Activated CD8-positive, alpha-beta memory T cell treated with anti-CD3 and anti-CD28 coated beads, Interleukin-2, amount 10 ng/mL, durations not matched to agents 7 days and 5 days (primary cell): ENCODE measurements at places on chromosomes 11 and 22. TPM values are rescaled to one million over a fixed set of nuclear protein-coding genes. Genes with fewer than 3 reads are reported as not detected.
A peak's percentile ranks its signal among the peaks of the same experiment; 100 is the strongest.

The CCDC15 gene
- total RNA-seq = 9.4 TPM

DNA sequence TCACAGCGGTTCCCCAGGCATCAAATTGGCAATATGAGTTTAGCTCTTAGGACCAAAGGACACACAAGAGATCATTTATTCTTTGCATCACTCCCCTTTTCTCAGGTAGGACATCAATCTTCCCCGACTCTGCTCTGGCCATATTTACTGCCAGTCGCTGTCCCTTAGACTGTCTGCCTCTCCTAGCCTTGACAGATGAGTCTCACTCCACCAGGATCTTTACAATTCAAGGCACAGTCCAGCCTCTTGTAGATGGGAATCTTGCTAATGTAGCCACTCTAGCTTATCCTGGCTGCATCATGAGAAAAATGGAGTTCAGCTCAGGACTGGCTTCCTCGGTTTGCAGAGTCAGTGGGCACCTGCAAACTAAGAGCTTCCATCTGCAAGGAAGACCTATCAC lies 915.2 kb downstream of the NTM start:
- DNase-seq = no peak

The TSGA10IP gene
- not detected for total RNA-seq

- DNase-seq = no peak
Observed at GRCh38 chr11:78293536-78293935, 104.8 kb downstream of the USP35 start.

The CDC45 gene
- total RNA-seq = 104 TPM

The CEP126 gene
- 0.63 TPM for total RNA-seq

DNA sequence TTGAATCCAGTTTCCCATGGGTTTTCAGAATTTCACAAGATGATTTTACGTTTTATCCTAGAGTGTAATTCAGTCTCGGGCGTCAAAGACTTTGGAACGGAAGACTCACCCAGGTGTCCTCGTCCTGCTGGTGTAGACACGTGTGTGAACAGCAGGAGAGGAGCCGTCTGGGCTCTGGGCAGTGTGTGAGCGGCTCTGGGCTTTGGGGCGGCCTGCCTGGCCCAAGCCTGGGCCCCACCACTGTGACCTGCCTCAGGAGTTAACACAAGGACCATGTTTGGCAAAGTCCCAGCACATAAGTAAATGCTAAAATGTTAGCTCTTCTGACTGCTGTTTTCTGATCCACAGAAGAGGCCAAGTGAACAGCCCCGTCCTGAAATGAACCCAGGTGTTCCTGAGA lies 1093.3 kb downstream of the BRD1 start:
- no peak for DNase-seq

DNA sequence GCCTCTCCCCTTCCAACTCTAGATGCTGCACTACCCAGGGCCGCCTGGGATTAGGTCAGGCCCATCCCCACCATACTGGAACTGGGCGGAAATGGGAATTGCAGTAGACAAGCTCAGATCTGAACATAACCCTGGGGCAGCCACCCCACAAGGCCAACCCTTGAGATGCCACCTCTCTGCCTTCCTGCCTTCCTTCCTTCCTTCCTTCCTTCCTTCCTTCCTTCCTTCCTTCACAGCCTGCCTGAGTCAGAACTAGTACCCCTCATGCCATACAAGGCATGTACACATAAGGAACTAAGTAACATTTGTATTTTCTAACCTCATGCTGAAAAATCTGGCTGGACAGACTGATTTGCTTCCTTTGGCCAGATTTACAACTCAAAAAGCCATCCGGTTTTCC lies 28.0 kb downstream of the SHISAL1 start:
- no peak for DNase-seq

DNA sequence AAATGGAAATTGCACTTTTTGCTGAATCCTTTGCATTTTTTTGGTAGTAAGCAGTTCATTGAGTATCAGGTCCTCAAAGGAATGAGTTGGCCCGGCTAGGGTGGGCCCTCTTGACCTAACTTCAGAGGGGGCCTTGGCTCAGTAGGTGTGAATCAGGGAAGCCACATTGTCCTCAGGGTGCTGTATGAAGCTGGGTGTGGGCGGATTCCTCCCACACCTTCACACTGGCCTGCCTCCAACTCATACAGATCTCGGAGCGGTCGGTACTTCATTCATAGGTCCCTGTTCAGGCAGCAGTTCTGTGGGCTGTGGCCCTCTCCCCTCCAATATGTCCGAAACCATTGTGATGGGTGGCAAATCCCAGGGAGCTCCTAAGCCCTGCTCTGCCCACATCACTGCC lies 47.4 kb upstream of the OR4B1 start:
- DNase-seq = no peak

GRCh38 chr11:68948496-68948895 lies 32.3 kb downstream of the MRGPRD start:
- DNase-seq = no peak

- DNase-seq = no peak
Observed at GRCh38 chr22:32714458-32715430, 86.8 kb upstream of the TIMP3 start.

DNA sequence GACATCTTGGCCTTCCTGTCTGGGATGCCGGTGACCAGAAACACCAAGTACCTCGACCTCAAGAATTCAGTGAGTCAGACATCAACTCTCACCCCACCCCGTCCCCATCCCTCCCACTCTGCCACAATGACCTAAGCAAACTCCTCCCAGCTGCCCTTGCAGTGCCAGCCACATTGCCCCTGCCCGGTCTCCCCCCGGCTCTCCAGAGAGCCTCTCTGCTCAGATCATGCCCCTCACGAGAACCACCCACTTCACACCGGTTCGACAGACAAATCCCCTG lies 23.6 kb upstream of the MYRF start:
- no peak for DNase-seq

DNA sequence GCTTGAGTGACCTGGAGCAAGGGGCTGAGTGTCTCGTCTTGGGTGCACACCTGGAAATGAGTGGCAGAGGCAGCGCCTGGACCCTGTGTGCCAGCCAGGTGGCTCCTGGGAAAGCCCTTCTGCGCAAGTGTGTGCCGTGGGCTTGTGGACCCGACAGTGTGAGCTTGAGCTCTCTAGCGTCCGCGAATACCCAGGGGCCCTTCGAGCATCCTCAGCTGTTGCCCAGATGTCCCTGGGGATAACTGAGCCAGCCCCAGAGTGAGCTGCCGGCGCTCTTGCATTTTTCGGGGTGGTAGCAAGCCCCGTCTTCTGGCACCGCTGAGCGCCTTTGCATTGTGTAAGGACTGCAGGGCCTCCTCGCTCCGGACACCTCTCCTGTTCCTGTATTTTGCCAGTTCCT lies 399.2 kb downstream of the TBC1D22A start:
- no peak for DNase-seq

- no peak for DNase-seq
Observed at GRCh38 chr11:45899086-45899447, 8.0 kb downstream of the FREY1 start.

DNA sequence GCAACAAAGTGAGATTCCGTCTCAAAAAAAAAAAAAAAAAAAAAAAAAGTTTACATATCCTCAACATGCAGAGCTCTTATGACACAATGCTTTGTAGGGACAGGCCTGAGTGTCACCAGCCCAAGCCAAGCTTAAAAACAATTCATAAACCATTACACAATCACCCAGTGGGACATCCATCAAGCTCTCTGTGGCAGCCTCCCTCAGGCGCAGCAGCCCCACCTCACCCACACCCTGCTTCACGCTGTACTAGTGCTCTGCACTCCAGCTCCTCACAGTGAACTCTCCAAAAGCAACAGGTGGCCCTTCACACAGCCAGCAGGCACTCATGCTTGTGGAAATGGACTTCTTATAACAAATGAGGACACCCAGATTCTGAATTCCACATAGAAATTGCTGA lies 3.5 kb upstream of the FOXRED2 start:
- no peak for DNase-seq

- no peak for DNase-seq
Observed at GRCh38 chr11:33060271-33060670, 20.9 kb downstream of the TCP11L1 start.

GRCh38 chr22:42283278-42284201 lies 13.1 kb upstream of the TCF20 start:
- peak; percentile 69 for DNase-seq

The P2RY6 gene
- not detected for total RNA-seq

DNA sequence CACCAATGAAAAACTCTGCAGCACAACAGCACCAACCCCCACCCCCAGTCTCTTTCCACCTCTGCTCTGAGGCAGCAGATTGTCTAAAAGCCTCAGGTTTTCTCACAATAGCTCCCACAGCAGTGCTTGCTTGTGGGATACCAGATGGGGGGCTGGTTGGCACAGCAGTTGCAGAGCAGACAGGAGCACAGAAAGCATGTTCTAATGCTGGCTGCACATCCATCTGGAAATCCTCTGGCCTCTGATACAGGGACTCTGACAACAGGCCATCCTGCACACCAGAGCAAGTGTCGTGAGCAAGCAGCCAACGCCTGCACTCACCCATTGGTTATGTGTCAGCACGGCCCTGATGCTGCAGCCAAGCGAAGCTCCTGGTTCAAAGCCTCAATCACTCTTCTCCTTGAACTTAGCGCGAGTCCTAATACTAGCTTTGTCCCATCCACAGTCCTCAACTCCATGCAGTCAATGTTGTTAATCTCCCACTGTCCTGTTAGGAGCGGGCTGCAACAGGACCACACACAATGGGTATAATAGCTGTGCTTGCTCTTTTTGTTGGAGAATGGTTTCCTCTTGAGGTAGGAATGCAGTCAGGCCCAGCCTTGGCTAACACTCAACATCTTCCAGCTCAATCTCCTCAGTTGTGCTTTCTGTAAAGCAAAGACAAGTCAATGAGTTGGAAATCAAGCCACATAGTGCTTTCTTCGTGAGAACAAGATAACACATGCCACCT lies 30.3 kb downstream of the VSTM5 start:
- no peak for DNase-seq

GRCh38 chr11:6635082-6635932 lies 16.1 kb upstream of the TPP1 start:
- DNase-seq = no peak

- peak; percentile 47 for DNase-seq
Observed at GRCh38 chr11:94129512-94130297, 1.1 kb downstream of the PANX1 start.

The GUCD1 gene
- 150 TPM for total RNA-seq

DNA sequence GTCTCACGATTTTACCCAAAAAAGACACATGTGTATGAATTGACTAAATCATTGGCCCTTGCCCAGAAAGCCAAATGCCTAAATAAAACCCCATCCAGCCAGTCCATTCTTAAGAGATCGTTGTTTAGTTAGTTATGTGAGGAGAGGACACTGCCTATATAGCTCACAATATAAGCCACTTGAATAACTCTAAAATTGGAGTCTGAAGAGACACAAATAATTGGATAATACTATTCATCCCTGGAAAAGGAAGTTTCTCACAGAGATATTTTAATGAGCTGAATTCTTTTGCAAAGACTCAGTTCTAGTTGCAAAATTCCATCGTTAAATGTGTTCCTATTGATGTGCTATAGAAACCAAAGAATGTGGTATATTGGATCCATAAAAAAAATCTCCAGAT lies 176.7 kb downstream of the SOX6 start:
- no peak for DNase-seq

- DNase-seq = no peak
Observed at GRCh38 chr11:132101881-132102280, 731.5 kb downstream of the NTM start.

- DNase-seq = no peak
Observed at GRCh38 chr22:18063306-18063705, 14.5 kb upstream of the PEX26 start.

DNA sequence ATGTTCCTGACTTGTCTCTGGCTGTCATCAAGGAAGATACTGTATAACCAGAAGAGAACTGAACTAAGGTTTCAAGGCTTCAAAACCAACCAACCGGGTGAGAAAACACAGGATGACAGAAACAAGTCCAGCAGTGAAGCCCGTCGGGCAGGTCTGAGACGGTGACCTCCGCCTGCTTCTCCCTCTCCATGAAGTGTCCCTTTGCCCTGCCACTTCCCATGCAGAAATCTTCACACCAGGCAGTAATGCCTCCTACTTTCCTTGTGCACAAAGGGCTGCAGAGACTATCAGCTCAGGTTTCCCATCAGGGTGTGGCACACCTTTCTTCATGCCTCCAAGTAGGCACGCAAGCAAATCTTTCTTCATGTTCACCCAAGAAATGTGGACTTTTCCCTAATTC lies 24.2 kb downstream of the PRDM10 start:
- DNase-seq = no peak

The HYLS1 gene
- total RNA-seq = 11.2 TPM

DNA sequence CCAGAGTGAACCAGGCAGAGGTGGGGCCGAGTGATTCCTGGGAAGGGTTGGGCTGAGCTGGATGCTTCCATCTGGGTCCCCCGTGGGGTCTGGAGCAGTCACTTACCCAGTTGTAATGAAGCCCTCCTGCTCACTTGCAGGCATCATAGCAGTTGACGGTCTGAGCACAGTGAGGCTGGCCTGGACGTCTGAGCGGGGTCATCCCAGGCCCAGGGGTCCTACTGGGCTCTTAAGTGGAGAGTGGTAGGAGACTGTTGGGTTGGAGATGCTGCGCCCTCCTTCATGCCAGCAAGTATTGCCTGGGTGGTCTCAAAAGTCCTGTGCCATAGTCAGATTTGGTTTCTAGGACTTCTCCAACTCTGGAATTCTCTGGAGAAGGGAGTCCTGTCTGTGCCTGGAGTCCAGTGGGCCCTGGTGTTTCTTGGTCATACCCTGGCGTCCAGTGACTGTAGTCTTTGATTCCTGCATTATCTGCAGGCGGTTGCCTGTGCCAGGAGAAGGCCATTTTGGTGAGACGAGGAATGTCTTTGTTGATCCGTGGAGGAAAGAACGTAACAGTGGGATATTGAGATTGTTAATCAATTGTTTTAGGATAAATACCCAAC lies 82.3 kb downstream of the TBC1D22A start:
- no peak for DNase-seq

The MMP8 gene
- not detected for total RNA-seq

The RBMXL2 gene
- total RNA-seq = not detected

DNA sequence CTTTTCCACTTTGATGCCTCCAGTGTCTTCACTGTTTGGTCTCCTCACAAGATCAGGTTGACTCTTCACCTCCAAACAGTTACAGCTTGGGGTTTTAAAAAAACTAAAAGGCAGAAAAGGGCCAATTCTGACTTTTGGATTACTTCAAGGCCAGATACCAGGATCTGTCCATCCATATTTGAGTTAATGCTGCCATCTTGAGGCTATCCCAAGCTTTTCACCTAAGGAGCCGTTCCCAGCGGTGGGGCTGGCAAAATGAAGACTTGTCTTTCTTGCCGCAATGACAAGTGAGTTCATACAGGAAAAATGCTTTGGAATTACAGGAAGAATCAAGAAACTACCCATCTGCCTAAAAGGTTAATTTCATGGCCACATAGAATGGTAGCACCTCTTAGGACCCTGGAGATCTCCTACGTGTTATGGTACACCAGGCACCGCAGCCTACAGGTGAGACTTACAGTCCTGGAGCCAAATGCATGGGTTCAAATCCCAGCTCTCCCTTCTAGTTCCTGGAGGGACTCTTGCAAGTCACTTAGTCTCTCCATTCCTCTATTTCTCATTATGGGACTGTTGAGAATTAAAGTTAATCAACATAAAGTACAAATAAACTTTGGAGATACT lies 6.0 kb upstream of the OR5B21 start:
- DNase-seq = no peak

The ADM gene
- 3.7 TPM for total RNA-seq

The BCO2 gene
- total RNA-seq = 2.3 TPM

The HEPN1 gene
- total RNA-seq = not detected

- no peak for DNase-seq
Observed at GRCh38 chr22:39080052-39080762, 3.1 kb downstream of the APOBEC3G start.

- DNase-seq = no peak
Observed at GRCh38 chr11:57597916-57598830, 688 bp downstream of the SERPING1 start.

- DNase-seq = no peak
Observed at GRCh38 chr11:122100037-122100755, 15.8 kb downstream of the BLID start.

The OR51E2 gene
- total RNA-seq = not detected
